ENCODE measurements at places on chromosomes 5 and 9. TPM values are rescaled to one million over a fixed set of nuclear protein-coding genes. Genes with fewer than 3 reads are reported as not detected.

DNA sequence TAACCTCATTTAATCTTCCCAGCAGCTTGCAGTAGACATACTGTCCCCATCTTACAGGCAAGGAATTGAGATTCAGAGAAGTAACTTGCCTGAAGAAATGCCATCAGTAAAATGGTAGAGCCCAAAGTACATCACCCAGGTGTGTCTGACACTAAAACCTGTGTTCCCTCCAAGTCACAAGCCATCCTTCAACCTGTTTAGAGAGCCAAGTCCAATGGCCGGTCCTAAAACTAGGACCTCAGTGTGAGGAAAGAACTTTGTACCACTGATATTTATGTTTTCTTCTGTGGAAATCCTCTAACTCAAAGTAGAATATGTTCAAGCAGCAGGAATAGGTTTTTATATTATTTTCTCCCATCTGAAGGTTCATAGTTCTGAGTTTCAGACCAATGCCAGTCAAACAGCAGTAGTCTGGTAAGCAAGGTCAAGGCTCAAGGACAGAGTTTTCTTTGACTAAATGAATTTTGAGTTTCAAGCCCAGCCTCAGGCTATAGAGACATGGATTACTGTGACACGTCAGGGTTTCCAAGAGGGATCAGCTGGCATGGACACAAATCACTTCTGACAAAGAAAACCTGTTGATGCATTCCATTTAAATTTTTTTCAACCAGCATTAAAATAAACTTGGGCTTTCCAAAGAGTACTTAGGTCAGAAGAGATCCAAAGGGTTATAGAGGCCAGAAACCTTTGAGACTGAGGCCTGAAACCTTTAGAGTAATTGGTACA, 80.9 kb upstream of the PLPP6 start:
- no peaks in the 10 kb centered on the region for H3K27me3 ChIP-seq
- no peak overlapping the region for H3K4me3 ChIP-seq
- H3K36me3 ChIP-seq, result no peaks in the 10 kb centered on the region
- H3K27ac ChIP-seq, result no peak overlapping the region
- DNase-seq, result no peak

DNA sequence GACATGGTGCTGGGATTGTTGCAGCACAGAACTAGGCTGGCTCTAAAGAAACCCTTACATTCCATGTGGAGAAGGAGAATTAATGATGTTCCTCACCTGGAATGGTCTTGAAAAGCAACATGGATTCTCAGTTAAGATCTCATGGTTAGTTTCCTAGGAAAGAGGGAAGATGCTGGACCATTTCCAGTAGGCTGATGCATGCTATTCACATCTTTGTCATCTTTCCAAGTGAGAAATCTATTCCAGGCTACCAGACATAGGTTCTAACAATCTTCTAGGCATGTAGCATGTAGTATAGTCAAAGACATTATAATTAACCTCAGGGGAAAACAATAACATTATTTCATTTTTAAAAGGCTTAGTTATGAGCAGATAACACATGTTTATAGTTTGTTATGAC, 44.3 kb downstream of the TMEM252 start:
- no peak overlapping the region for H3K4me3 ChIP-seq
- H3K36me3 ChIP-seq, result no peaks in the 10 kb centered on the region
- no peaks in the 10 kb centered on the region for H3K4me1 ChIP-seq
- no peak overlapping the region for H3K27ac ChIP-seq
- DNase-seq, result no peak

DNA sequence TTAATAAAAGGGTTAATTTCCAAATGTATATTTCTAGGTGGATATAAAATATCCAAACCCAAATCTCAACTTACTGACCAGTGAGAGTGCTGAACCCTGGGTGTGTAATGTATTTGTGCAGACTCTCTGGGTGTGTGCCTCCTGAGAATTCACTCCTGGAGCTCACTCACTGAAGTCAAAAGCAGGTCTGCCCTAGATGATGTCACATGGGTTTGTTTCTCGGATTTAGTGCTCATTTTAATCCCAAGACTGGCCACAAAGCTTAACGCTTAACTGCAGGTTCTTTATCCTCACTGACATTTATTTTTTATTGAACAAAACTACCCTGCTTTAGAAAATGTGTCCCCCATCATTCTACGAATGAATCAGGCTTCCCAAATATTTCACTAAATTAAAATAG, 179.4 kb downstream of the PPP2R2B start:
- H3K27me3 ChIP-seq, result no peaks in the 10 kb centered on the region
- H3K4me1 ChIP-seq, result no peaks in the 10 kb centered on the region
- DNase-seq, result no peak
- no peaks in the 10 kb centered on the region for H3K36me3 ChIP-seq
- no peak overlapping the region for H3K4me3 ChIP-seq

EPB41L4B gene
- total RNA-seq, result 94.3 TPM

- no peak overlapping the region for H3K27ac ChIP-seq
- H3K4me1 ChIP-seq, result no peaks in the 10 kb centered on the region
- H3K4me3 ChIP-seq, result no peak overlapping the region
- H3K36me3 ChIP-seq, result no peaks in the 10 kb centered on the region
- H3K27me3 ChIP-seq, result no peaks in the 10 kb centered on the region
- peak; percentile 3 for DNase-seq
Observed at GRCh38 chr5:594226-594860, 17.8 kb upstream of the CEP72 start.

Data from pancreas (tissue), 10 donors.